Effector memory CD8-positive, alpha-beta T cell (primary cell): ENCODE measurements at places on chromosomes 7 and 10.
A peak's percentile ranks its signal among the peaks of the same experiment; 100 is the strongest.

- no peaks in the 10 kb centered on the region for H3K36me3 ChIP-seq
- DNase-seq: no peak
- H3K4me1 ChIP-seq: no peaks in the 10 kb centered on the region
- no peak overlapping the region for H3K27ac ChIP-seq
These were observed 14.2 kb downstream of the ADRB1 start for GRCh38 chr10:114057855-114058254.

DNA sequence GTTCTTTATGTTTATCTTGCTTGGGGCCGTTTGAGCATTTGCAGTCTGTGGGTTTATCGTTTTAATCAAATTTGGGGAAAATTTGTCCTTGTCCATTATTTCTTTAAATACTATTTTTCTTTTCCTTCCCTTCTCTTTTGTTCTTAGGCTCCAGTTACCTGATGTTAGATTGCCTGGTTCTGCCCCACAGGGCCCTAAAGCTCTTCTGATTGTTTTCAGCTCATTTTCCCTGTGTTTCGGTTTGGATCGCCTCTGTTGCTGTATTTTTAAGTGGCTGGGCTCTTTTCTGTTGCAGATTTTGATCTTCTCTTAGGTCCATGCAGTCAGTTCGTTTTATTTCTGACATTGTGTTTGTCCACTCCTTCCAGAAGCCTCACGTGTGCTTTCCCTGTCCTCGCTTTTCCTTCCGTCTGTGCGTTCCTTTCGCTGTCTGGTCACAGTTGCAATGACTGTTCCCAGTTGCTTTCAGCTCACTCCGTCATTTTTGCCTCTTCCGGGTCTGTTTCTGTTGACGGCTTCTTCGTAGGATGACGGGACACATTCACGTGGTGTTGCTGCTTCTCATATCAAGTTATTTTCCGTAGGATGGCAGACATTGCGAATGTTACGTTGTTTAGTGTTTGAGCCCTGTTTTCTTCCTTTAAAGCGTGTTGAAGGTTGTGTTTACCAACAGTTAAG, 111.4 kb downstream of the INPP5A start:
- DNase-seq: no peak
- no peak overlapping the region for H3K27ac ChIP-seq
- peaks cover 5% of the 10 kb centered on the region for H3K36me3 ChIP-seq
- no peak overlapping the region for H3K4me3 ChIP-seq
- H3K4me1 ChIP-seq: no peaks in the 10 kb centered on the region

- no peak for DNase-seq
- H3K4me1 ChIP-seq: no peaks in the 10 kb centered on the region
- H3K4me3 ChIP-seq: no peak overlapping the region
- peak overlapping the region; percentile 46 for H3K27ac ChIP-seq
These were observed 167.2 kb downstream of the LCOR start for GRCh38 chr10:96999337-96999736.

- DNase-seq: no peak
- H3K27me3 ChIP-seq: no peaks in the 10 kb centered on the region
- peak overlapping the region; percentile 92 for H3K27ac ChIP-seq
- peaks cover 20% of the 10 kb centered on the region for H3K4me1 ChIP-seq
- H3K36me3 ChIP-seq: peaks cover 17% of the 10 kb centered on the region
- peak overlapping the region; percentile 94 for H3K4me3 ChIP-seq
These were observed 1.2 kb upstream of the AHR start for GRCh38 chr7:17297243-17297642.

DNA sequence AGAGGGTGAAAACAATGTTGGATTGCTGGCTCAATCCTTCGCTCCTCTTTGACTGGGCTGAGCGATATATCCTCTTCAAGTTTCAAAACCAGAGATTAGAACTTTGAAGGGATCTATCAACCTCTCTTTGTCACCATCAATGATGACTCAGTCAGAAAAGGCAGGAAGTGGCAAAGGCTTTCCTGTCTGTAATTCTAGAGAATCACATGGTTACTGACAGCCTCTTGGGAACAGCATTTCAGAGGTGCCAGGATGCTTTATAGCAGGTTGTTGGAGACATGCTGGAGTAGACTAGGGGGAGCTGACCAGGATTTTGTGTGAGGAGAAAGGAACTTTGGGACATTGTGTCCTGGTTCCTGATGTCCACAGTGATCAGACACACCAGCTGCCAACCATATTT, 81.3 kb downstream of the PRKCQ start:
- H3K27me3 ChIP-seq: no peaks in the 10 kb centered on the region
- peak; percentile 43 for DNase-seq
- H3K4me1 ChIP-seq: peaks cover 44% of the 10 kb centered on the region
- peak overlapping the region; percentile 53 for H3K4me3 ChIP-seq

- DNase-seq: no peak
- no peaks in the 10 kb centered on the region for H3K4me1 ChIP-seq
- no peak overlapping the region for H3K27ac ChIP-seq
- H3K27me3 ChIP-seq: no peaks in the 10 kb centered on the region
These were observed 992.1 kb downstream of the NRG3 start for GRCh38 chr10:82867056-82867455.

GRCh38 chr7:5457245-5457735, 33.7 kb upstream of the TNRC18 start:
- no peak overlapping the region for H3K27ac ChIP-seq
- H3K36me3 ChIP-seq: peaks cover 4% of the 10 kb centered on the region
- no peaks in the 10 kb centered on the region for H3K27me3 ChIP-seq

GRCh38 chr7:1681581-1681980, 11.5 kb downstream of the ELFN1 start:
- no peak overlapping the region for H3K27ac ChIP-seq
- peaks cover 51% of the 10 kb centered on the region for H3K27me3 ChIP-seq
- no peak for DNase-seq
- H3K4me1 ChIP-seq: no peaks in the 10 kb centered on the region
- no peaks in the 10 kb centered on the region for H3K36me3 ChIP-seq

GRCh38 chr7:43803865-43804264, 45.4 kb downstream of the BLVRA start:
- no peak overlapping the region for H3K27ac ChIP-seq
- no peaks in the 10 kb centered on the region for H3K27me3 ChIP-seq
- peaks cover 9% of the 10 kb centered on the region for H3K4me1 ChIP-seq
- peaks cover 27% of the 10 kb centered on the region for H3K36me3 ChIP-seq
- no peak for DNase-seq

- peaks cover 1% of the 10 kb centered on the region for H3K27me3 ChIP-seq
- no peak overlapping the region for H3K4me3 ChIP-seq
- no peaks in the 10 kb centered on the region for H3K4me1 ChIP-seq
- no peaks in the 10 kb centered on the region for H3K36me3 ChIP-seq
- DNase-seq: no peak
These were observed 65.8 kb downstream of the MTURN start for GRCh38 chr7:30200591-30200990.
